ENCODE measurements at places on chromosomes 6 and 20.
A peak's percentile ranks its signal among the peaks of the same experiment; 100 is the strongest.

GRCh38 chr20:57244627-57245214, 21.7 kb downstream of the BMP7 start:
- H3K27me3 ChIP-seq, result no peaks in the 10 kb centered on the region
- H3K36me3 ChIP-seq, result peaks cover 31% of the 10 kb centered on the region
- DNase-seq, result no peak
- peaks cover 51% of the 10 kb centered on the region for H3K4me1 ChIP-seq

- H3K4me3 ChIP-seq, result no peak overlapping the region
- peaks cover 17% of the 10 kb centered on the region for H3K27me3 ChIP-seq
- no peaks in the 10 kb centered on the region for H3K36me3 ChIP-seq
These were observed 40.1 kb upstream of the SIRPA start for GRCh38 chr20:1855109-1855508.

DNA sequence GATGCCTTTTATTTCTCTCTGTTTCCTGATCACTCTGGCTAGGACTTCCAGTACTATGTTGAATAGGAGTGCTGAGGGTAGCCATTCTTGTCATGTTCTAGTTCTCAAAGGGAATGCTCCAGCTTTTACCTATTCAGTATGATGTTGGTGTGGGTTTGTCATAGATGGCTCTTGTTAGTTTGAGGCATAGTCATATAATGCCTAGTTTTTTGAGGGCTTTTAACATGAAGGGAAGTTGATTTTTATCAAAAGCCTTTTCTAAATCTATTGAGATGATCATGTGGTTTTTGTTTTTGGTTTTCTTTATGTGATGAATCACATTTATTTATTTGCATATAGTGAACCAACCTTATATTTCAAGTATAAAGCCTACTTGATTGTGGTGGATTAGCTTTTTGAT, 55.6 kb downstream of the KLHL32 start:
- H3K27ac ChIP-seq, result no peak overlapping the region
- no peaks in the 10 kb centered on the region for H3K36me3 ChIP-seq
- no peak overlapping the region for H3K4me3 ChIP-seq
- no peaks in the 10 kb centered on the region for H3K27me3 ChIP-seq

GRCh38 chr20:58855506-58856389, 3.2 kb downstream of the GNAS start:
- H3K36me3 ChIP-seq, result no peaks in the 10 kb centered on the region
- peak overlapping the region; percentile 86 for H3K27ac ChIP-seq
- H3K27me3 ChIP-seq, result peaks cover 62% of the 10 kb centered on the region
- no peak for DNase-seq
- peak overlapping the region; percentile 85 for H3K4me3 ChIP-seq

- H3K36me3 ChIP-seq, result no peaks in the 10 kb centered on the region
- H3K4me3 ChIP-seq, result no peak overlapping the region
- no peak for DNase-seq
- H3K27ac ChIP-seq, result no peak overlapping the region
These were observed 96.3 kb upstream of the NEDD9 start for GRCh38 chr6:11328613-11329247.
